ENCODE measurements at places on chromosomes 11 and 22. TPM values are rescaled to one million over a fixed set of nuclear protein-coding genes. Genes with fewer than 3 reads are reported as not detected.
A peak's percentile ranks its signal among the peaks of the same experiment; 100 is the strongest.

DNA sequence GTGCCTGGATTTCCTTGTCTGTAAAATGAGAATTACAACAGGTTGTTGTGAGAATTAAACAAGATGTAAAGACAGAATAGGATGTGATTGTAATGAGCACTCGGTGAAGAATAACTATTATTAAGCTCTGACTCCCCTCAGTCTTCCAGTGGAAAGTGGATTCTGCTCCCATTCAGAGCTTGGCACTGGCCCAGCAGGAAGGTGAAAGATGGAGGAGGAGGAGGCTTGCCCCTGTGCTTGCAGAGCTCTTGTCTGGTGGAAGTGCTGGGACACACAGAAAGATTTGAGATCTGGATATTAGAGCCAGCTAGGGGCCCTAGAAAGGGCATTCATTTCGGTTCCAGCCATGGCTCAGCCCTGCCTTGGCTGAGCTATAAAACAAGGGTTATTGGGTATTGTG lies 28.2 kb downstream of the PHLDB1 start:
- DNase-seq, result no peak

GRCh38 chr11:1300121-1300520 lies 9.3 kb downstream of the TOLLIP start:
- DNase-seq, result no peak

GRCh38 chr11:58564231-58564630 lies 11.4 kb downstream of the LPXN start:
- DNase-seq, result no peak

Gene GAL3ST3
- total RNA-seq, result not detected

GRCh38 chr11:79579063-79579462 lies 138.2 kb upstream of the TENM4 start:
- DNase-seq, result no peak

GRCh38 chr11:81080476-81080875 lies 1639.6 kb upstream of the TENM4 start:
- DNase-seq, result no peak

GRCh38 chr11:86930957-86931547 lies 24.1 kb downstream of the FZD4 start:
- DNase-seq, result no peak

- no peak for DNase-seq
Measured at GRCh38 chr11:132028380-132029240, 658.2 kb downstream of the NTM start.

Gene SCGB2A2
- total RNA-seq, result not detected

DNA sequence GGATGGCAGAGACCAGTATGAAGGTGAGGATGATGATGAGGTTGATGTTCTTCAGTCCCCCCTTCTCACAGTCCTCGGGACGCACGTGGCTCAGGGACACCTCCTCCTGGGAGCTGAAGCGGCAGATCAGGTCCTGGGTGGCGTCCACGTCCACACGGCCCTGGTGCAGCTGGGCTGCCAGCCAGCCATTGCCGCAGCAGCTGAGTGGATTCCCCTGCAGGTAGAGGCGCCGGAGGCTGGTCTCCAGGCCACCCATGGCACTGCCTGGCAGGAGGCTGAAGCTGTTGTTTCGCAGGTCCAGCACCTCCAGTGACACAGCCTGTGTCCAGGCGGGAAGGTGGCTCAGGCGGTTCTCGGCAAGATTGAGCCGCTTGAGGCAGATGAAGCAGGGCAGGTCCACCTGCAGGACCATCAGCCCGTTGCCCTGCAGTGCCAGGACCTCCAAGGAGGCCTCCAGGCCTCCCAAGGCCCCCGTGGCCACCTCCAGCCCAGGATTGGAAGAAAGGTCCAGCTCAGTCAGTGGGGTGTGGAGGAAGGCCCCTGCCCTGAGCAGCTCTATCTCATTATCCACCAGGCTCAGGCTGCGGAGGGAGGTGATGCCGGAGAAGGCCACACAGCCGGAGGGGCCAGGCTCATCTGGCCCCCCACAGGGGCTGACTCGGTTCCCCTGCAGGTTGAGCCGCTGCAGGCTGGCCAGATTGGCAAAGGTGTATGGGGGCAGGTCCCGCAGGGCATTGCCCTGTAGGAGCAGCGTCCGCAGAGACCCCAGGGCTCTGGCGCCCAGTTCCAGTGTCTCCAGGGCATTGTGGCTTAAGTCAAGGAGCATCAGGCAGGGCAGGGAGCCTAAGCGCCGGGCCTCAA lies 10.6 kb downstream of the LRRC32 start:
- DNase-seq, result peak; percentile 67

Gene NCAM1
- 19.4 TPM for total RNA-seq

Gene PYGM
- total RNA-seq, result 12.9 TPM

GRCh38 chr11:44936525-44936924 lies 14.2 kb downstream of the TP53I11 start:
- peak; percentile 87 for DNase-seq

Gene PAMR1
- 3.1 TPM for total RNA-seq

Gene CRY2
- total RNA-seq, result 32.6 TPM

Gene CEP164
- 29.3 TPM for total RNA-seq

- no peak for DNase-seq
Measured at GRCh38 chr11:33515347-33515746, 185.3 kb downstream of the C11orf91 start.

Gene TNNT3
- total RNA-seq, result 54.3 TPM

Gene SAMM50
- total RNA-seq, result 20.9 TPM
